Stimulated activated CD8-positive, alpha-beta memory T cell treated with anti-CD3 and anti-CD28 coated beads, Interleukin-2, amount 100 ng/mL, for 1 hour (primary cell): ENCODE measurements at places on chromosomes 2 and 18.

DNA sequence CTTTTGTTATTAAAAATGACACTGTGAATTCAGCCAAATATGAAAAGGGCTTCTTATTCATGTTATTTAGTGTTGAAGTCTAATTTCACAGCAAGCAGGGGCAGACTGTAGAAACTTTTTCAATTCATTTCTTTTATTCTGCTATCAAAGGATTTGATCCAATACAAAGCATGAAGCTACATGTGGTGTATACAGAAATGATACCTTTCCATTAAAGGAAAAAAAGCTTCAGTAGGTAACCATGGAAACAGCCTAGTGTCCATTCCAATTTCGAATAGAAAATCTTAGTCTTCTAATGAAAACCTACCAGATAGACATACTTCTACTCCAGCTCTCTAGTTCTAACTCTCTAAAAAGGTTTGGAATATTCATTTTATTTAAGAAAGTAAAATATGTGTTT is 276.2 kb upstream of the KCNJ3 start:
- DNase-seq, result no peak

- DNase-seq, result no peak
Measured at GRCh38 chr18:57754577-57755338, 48.4 kb downstream of the ATP8B1 start.

DNA sequence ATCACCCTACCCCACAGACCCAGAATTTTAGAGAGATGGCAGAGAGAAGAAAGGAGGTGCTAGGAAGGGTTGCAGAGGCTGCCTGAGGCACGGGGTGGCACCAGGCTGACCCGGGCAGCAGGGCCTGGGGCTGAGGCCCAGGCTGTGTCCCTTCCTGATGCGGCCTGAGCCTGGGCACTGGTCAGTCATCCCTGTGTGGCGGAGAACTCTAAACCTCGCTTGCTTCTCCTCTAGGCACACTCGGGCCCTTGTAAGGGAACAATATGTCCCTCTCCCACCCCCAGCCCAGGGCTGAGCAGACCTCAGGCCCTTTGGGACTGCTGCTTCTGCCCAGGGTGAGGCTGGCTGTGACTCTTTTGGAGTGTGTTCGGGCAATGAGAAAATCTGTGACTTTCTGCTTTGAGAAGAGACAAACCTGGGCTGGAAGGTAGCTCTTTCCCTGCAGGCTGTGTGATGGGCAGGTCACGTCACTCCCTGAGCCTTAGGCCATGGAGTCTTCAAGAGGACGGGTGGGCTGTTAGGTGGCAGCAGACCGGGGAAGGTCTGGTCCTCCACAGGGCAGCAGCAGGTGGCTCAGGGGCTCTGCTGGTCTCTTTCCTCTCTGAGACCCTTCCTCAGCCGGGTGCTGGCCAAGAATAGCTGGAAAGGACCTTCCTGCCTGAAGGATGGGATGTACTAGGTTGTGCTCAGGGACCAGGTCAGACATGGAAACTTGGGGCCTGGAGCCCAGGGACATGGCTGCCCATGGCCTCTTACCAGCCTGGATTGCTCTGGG is 96.8 kb downstream of the GLI2 start:
- no peak for DNase-seq

- no peak for DNase-seq
Measured at GRCh38 chr2:69603146-69603743, 40.3 kb downstream of the AAK1 start.
